ENCODE measurements at places on chromosomes 7 and 10. TPM values are rescaled to one million over a fixed set of nuclear protein-coding genes. Genes with fewer than 3 reads are reported as not detected.

- H3K36me3 ChIP-seq = no peaks in the 10 kb centered on the region
- peaks cover 8% of the 10 kb centered on the region for H3K4me1 ChIP-seq
- H3K27me3 ChIP-seq = no peaks in the 10 kb centered on the region
Observed at GRCh38 chr10:5816170-5816569, 2.9 kb upstream of the GDI2 start.

The CFAP46 gene
- total RNA-seq = not detected

DNA sequence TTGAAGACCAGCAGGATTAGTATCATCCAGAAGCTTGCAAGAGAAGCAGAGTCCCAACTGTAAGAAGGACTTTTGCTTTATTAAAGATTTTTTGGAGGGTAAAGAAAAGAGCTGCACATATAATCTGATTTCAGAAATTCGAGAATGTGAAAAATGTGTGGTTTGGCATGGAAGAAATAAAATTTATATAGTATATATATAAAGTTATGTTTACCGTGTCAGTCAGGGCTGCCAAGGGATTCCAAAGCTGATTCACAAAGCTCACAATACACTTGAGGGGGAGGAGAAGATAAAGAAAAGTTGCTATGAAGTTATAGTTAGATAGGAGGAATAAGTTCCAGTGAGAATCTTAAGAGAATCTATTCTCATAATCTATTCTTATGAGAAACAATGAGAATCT is 231.8 kb upstream of the CACNA2D1 start:
- H3K4me3 ChIP-seq = no peak overlapping the region
- H3K27ac ChIP-seq = no peak overlapping the region
- no peaks in the 10 kb centered on the region for H3K36me3 ChIP-seq
- H3K4me1 ChIP-seq = no peaks in the 10 kb centered on the region

The C7orf33 gene
- total RNA-seq = not detected

GRCh38 chr7:40099837-40100236 is 34.6 kb downstream of the MPLKIP start:
- no peak for DNase-seq
- H3K4me3 ChIP-seq = no peak overlapping the region
- no peaks in the 10 kb centered on the region for H3K36me3 ChIP-seq
- H3K27ac ChIP-seq = no peak overlapping the region
- no peaks in the 10 kb centered on the region for H3K4me1 ChIP-seq
- no peaks in the 10 kb centered on the region for H3K27me3 ChIP-seq

GRCh38 chr7:29384277-29384676 is 179.4 kb upstream of the PRR15 start:
- no peaks in the 10 kb centered on the region for H3K36me3 ChIP-seq
- H3K27ac ChIP-seq = no peak overlapping the region
- no peaks in the 10 kb centered on the region for H3K4me1 ChIP-seq
- H3K4me3 ChIP-seq = no peak overlapping the region
- no peak for DNase-seq

GRCh38 chr7:12929476-12930140 is 242.2 kb downstream of the ARL4A start:
- no peak overlapping the region for H3K4me3 ChIP-seq
- no peaks in the 10 kb centered on the region for H3K36me3 ChIP-seq
- no peaks in the 10 kb centered on the region for H3K4me1 ChIP-seq
- no peak overlapping the region for H3K27ac ChIP-seq
- DNase-seq = no peak
- no peaks in the 10 kb centered on the region for H3K27me3 ChIP-seq

The PNLIPRP3 gene
- not detected for total RNA-seq

The R3HCC1L gene
- total RNA-seq = 21.2 TPM

DNA sequence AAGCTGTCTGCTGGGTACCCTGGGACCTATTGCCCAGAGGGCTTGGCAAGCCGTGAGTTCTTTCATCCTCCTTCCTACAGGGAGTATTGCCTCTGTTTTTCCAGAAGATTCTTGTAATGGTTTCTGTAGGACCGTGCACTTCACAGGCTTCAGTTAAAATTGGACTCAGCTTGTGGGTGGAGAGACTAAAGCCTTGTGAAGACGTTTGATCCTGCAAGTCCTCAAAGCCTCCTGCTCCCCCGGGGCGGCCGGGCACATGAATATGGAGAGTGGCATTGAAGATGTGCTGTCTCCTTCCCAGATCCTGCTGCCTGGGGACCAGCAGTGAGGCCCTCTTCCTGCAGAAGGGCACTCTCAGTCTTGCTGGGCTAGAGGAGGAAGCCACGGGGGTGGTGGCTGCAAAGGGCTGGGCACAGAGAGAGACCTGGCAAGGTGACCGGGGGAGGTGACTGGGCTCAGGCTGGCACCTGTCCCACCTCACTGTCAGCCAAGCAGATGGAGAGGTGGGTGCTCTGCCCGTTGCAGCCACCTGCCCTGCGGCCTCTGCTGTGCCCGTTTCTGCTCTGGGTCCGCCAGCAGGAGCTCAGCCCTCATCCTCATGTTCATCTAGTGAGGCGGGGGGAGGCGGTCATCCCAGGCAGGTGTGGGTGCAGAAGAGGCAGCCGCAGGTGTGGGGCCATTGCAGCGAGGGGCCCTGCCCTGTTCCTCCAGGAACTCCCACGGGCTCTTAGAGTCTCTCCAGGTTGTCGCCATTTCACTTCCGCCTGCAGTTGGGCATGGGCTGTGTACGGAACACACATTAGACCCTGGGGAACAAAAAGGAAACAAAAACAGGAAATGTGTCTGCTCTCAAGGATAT is 55.7 kb downstream of the TMEM209 start:
- H3K27me3 ChIP-seq = no peaks in the 10 kb centered on the region
- H3K4me3 ChIP-seq = no peak overlapping the region
- H3K36me3 ChIP-seq = no peaks in the 10 kb centered on the region
- no peaks in the 10 kb centered on the region for H3K4me1 ChIP-seq
- DNase-seq = peak; percentile 71

DNA sequence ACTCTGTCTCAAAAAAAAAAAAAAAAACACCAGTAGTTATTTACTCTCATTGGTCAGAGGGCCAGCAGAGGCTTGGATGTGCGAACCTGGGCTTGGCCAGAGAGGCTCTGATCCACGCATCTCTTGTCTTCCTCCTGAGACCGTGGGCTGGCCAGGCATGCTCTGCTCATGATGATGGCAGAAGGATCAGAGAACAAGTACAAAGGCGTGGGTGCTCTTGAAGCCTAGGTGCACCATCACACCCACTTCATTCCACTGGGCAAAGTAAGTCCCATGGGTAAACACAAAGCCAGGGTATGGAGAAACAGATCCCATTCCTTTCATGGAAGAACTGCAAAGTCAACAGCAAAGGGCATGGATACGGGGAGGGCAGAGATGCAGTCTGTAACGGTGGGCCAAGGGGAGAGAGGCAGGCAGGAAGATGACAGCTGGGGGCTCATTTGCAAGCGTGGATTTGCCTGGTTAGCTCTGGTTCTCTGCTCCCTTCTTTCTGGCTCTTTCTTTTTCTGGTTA is 128.2 kb upstream of the SDK1 start:
- no peak overlapping the region for H3K4me3 ChIP-seq
- no peaks in the 10 kb centered on the region for H3K27me3 ChIP-seq
- H3K27ac ChIP-seq = no peak overlapping the region
- DNase-seq = no peak
- H3K4me1 ChIP-seq = no peaks in the 10 kb centered on the region

- no peak overlapping the region for H3K4me3 ChIP-seq
- no peak overlapping the region for H3K27ac ChIP-seq
- no peak for DNase-seq
- no peaks in the 10 kb centered on the region for H3K4me1 ChIP-seq
- H3K27me3 ChIP-seq = no peaks in the 10 kb centered on the region
Observed at GRCh38 chr7:36075561-36075960, 77.5 kb upstream of the EEPD1 start.

GRCh38 chr7:2520131-2520760 is 672 bp downstream of the LFNG start:
- H3K4me3 ChIP-seq = peak overlapping the region; percentile 69
- H3K27me3 ChIP-seq = no peaks in the 10 kb centered on the region

The MMP21 gene
- not detected for total RNA-seq

The NKX2-3 gene
- 19.0 TPM for total RNA-seq

- no peak overlapping the region for H3K27ac ChIP-seq
- H3K4me3 ChIP-seq = no peak overlapping the region
- no peak for DNase-seq
- peaks cover 58% of the 10 kb centered on the region for H3K36me3 ChIP-seq
Observed at GRCh38 chr10:100192350-100192749, 6.5 kb upstream of the ERLIN1 start.

DNA sequence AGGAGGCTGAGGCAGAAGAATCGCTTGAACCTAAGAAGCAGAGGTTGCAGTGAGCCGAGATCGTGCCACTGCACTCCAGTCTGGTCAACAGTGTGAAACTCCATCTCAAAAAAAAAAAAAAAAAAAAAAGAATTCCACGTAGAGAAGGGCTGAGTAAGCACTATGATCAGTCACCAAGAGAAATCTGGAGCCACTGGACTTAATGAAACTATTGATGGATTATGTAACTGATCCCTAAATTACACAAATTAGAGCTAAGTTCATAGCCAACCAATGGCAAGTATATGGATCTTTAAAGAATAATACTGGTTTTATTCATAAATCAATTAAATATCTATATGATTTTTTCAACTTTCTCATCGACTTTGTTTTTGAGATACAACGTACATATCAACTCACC is 72.2 kb upstream of the ABLIM1 start:
- no peak overlapping the region for H3K27ac ChIP-seq
- H3K4me3 ChIP-seq = no peak overlapping the region
- H3K27me3 ChIP-seq = no peaks in the 10 kb centered on the region
- no peaks in the 10 kb centered on the region for H3K36me3 ChIP-seq

The INA gene
- total RNA-seq = 0.35 TPM

GRCh38 chr10:113907166-113907565 is 52.7 kb downstream of the NHLRC2 start:
- H3K4me3 ChIP-seq = no peak overlapping the region
- H3K36me3 ChIP-seq = peaks cover 56% of the 10 kb centered on the region
- DNase-seq = no peak
- no peak overlapping the region for H3K27ac ChIP-seq
- H3K4me1 ChIP-seq = no peaks in the 10 kb centered on the region

GRCh38 chr7:98556288-98556687 is 60.8 kb upstream of the NPTX2 start:
- H3K36me3 ChIP-seq = no peaks in the 10 kb centered on the region
- no peaks in the 10 kb centered on the region for H3K27me3 ChIP-seq
- no peak overlapping the region for H3K27ac ChIP-seq
- no peak for DNase-seq
- no peaks in the 10 kb centered on the region for H3K4me1 ChIP-seq

The RARRES2 gene
- 99.9 TPM for total RNA-seq

DNA sequence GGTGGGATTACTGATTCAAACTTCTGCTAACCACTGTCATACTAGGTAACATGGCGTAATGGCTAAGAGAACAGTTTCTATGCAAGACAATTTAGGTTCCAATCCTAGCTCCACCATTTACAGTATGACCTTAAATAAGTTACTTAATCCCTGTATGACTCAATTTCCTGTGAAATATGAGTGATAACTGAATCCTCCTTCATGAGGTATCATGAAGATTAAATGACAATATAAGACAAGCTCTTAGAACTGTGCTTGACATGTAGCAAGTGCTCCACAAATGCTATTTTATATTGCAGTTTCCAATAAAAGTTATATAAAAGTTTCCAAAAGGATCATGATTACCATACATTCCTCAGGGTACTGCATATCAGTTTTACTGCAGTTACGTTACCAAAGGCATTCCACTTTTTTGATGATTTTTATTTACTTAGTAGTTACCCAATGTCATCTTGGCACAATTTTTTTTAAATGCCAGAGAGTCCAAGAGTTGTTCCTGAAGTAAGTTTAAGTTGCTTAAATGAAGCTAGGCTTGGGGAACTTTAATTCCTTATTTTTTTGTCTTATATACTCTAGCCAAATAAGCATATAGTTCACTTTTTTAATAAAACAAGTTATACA is 7.1 kb downstream of the DOCK4 start:
- no peak for DNase-seq
- no peaks in the 10 kb centered on the region for H3K27me3 ChIP-seq
- H3K36me3 ChIP-seq = no peaks in the 10 kb centered on the region
- H3K4me1 ChIP-seq = no peaks in the 10 kb centered on the region
- H3K4me3 ChIP-seq = no peak overlapping the region

The OGDHL gene
- 4.3 TPM for total RNA-seq

DNA sequence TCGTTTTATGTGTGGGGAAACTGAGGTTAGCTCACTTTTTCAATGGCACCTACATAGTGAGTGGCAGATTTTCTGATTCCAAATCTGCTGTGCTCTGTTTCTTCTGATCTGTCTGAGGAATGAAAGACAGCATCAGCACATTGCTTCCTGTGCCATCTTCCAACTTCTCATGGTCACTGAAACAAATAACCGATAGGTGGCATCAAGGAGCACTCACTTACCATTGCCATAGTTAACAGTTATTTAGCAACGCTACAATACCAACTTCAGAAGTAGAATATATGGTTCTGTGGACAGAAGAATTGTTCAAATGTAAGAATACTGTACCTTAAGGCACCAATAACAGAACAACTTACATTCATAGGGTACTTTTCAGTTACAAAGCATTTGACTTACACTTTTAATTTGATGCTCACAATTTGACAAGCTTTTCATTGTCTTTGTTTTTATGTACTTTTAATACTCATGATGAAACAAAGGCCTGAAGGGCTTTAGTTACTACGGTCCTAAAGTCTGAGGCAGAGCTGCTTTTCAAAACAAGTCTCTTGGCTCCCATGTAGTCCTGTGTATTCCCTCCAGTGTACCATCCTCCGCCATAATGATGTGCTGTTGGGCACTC is 228.9 kb upstream of the TCF7L2 start:
- H3K36me3 ChIP-seq = no peaks in the 10 kb centered on the region
- H3K4me1 ChIP-seq = no peaks in the 10 kb centered on the region
- no peaks in the 10 kb centered on the region for H3K27me3 ChIP-seq
- no peak overlapping the region for H3K27ac ChIP-seq

- no peaks in the 10 kb centered on the region for H3K36me3 ChIP-seq
- no peak overlapping the region for H3K27ac ChIP-seq
- DNase-seq = no peak
- H3K27me3 ChIP-seq = no peaks in the 10 kb centered on the region
- H3K4me3 ChIP-seq = no peak overlapping the region
Observed at GRCh38 chr10:69825604-69826003, 23.9 kb downstream of the COL13A1 start.

The NOS3 gene
- total RNA-seq = 18.2 TPM

The KBTBD2 gene
- total RNA-seq = 22.2 TPM

The ACADSB gene
- 14.2 TPM for total RNA-seq

The PLPP4 gene
- not detected for total RNA-seq

- no peak for DNase-seq
- no peaks in the 10 kb centered on the region for H3K4me1 ChIP-seq
- H3K4me3 ChIP-seq = no peak overlapping the region
- H3K27me3 ChIP-seq = peaks cover 6% of the 10 kb centered on the region
- H3K36me3 ChIP-seq = no peaks in the 10 kb centered on the region
- no peak overlapping the region for H3K27ac ChIP-seq
Observed at GRCh38 chr7:44306606-44307005, 18.8 kb downstream of the CAMK2B start.

The SPAG6 gene
- total RNA-seq = not detected

The LRGUK gene
- 3.3 TPM for total RNA-seq

Measured in Peyer's patch (tissue), 4 donors.